Stimulated activated CD4-positive, alpha-beta T cell treated with anti-CD3 and anti-CD28 coated beads, Interleukin-2, amount 100 ng/mL, for 24 hours (primary cell): ENCODE measurements at places on chromosomes 7 and 10.

- peak; percentile 17 for DNase-seq
Measured at GRCh38 chr7:30159698-30160143, 24.9 kb downstream of the MTURN start.

GRCh38 chr10:35056133-35056532 is 34.0 kb downstream of the CUL2 start:
- DNase-seq = no peak

DNA sequence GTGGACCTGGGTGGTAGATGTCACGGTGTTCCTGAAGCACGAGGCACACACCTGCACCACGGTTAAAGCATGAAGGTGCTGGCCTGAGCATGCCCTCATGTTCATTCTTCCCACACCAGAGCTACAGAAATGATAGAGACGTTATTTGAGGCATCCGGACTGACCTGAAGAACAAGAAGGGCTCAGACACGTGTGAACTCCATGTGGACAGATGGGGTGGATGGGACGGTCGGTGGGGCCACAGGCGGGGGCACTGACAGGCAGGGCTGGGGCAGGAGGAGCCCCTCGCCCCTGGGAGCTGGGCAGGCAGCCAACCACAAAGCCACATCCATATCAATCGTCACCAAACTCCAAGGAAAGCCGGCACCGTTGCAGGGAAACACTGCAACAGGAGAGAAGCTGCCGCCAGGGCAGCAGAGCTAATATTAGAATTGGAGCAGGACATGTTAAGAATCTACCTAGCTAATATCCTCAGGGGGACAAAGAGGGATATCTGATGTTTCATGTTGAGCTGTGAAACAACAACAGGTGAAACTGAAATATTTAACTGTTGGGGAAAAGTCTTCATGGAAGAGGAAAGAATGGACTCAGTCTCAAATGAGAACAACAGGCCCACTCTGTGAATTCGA is 37.8 kb upstream of the DIP2C start:
- DNase-seq = no peak

DNA sequence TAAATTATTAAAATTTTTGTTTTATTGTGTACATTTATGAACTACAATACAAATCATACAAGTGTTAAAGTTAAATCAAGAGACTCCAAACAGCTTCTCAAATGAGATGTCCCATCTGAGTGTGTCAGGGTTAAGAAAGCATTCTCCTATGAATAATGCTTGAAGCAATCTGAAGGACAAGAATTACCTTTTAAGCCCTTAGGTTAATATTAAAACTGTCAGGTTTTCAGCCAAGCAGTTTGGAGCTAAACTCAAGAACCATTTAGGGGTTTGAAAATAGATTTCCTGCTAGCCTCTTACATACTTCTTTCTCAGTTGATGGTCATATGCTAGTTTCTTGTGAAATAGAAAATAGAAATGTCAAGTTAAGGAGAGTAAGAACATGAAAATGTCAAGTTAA is 38.3 kb downstream of the LIPJ start:
- no peak for DNase-seq

GRCh38 chr10:49713266-49713665 is 33.8 kb downstream of the C10orf53 start:
- no peak for DNase-seq

- DNase-seq = no peak
Measured at GRCh38 chr7:118054529-118054928, 129.4 kb upstream of the LSM8 start.
